ENCODE measurements at places on chromosomes 12 and 14.

GRCh38 chr12:56257071-56257470 lies 1.1 kb downstream of the ANKRD52 start:
- DNase-seq: no peak

GRCh38 chr12:101775816-101776215 lies 36.6 kb upstream of the SYCP3 start:
- no peak for DNase-seq

DNA sequence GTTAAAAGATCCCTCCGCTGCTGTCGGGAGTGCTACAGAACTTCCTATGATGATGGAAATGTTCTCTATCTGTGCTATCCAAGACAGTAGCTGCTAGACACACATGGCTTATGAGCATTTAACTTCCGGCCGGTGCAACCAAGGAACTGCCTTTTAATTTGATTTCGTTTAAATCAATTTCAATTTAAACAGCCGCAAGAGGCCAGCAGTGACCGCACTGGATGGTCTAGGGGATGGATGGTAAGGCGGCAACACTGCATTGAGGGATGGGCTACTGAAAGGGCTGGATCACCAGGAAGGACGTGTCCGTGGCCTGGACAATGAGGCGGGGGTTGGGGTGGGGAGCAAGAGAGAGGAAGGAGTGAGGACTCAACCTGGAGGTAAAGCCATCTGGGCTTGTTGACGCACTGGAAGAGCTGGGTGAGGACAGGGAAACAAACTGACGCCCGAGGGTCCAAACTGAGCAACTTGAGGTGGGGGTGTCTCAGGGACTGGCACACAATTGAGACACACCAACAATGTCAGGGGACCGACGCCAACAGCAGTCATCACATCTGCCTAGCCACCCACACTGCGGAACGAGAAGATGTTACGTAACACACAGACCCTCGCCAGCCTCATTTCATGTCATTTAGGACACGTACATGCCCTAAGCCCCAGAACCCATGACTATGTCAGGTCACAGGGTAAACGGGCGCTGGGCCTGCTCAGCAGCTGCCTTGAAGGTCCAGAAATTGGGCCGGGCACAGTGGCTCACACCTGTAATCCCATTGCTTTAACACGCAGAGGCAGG lies 57.6 kb downstream of the SCARB1 start:
- DNase-seq: no peak

DNA sequence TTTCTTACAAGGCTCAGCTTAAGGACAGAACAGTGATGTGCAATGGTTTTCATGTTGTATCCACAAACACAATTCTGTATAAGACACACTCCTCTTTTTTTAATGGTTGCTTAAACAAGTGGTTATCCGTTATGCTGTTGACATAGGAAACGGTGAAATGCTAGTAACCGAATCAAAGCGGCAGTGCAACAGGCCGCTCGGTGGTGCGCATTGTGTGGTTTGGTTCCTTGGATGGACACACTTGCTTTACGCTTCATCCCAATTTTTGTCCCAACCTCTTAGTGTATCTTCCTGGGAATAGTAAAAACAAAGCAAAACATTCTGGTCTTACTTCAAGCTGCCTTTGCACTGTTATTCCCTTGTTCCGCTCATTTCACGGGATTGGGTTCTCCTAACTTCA lies 650 bp upstream of the PTGER2 start:
- peak; percentile 29 for DNase-seq

- DNase-seq: no peak
Observed at GRCh38 chr12:57006809-57007475, 596 bp upstream of the ZBTB39 start.

- peak; percentile 51 for DNase-seq
Observed at GRCh38 chr14:69090187-69090789, 62.6 kb downstream of the DCAF5 start.

GRCh38 chr14:86464341-86464740 lies 934.4 kb downstream of the FLRT2 start:
- DNase-seq: no peak

DNA sequence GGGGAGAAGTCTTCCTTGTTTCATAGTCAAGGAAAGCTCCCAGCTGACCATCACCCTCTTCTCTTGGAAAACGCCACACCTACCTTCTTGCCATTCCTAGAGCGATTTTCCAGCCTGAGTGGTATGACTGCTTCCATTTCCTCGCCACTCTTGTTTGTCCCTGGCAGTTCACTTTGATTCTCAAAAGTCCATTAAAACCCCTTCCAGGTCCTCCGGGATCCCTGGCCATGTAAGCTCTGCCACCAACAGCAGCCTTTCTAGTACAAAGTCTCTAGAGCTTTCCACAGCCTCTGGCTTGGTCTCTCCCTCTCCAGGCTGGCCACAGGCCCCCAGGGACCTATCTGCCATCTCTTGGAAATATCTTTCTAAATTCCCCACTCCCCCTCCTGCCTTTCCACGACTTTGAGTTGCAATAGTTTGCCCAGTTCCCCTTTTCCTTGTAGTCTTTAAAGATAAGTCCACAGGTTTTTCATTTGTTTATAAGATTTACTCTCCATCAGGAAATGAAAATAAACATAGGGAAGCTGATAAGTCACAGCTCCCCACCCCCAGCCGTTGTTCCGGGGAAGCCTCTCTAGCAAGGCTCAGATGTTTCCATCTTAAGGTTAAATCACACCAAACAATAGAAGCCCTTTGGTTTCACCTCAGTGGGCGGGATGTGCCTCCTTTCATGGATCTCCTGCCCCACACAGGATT lies 42.9 kb upstream of the SINHCAF start:
- DNase-seq: no peak

DNA sequence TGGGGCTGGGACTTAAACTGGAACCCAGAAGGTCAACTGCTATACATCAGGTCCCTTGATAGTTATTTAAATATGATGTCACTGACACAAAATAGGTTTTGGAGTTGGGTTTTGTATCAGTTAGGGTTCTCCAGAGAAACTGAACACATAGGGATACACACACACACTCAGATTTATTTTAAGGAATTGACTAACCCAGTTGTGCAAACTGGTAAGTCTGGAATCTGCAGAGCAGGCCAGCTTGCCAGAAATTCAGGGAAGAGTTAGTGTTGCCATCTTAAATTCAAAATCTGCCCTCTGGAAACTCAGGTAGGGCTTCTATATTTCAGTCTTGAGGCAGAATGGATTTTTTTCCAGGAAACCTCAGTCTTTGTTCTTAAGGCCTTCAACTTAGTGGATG lies 36.9 kb downstream of the MAPK1IP1L start:
- no peak for DNase-seq

DNA sequence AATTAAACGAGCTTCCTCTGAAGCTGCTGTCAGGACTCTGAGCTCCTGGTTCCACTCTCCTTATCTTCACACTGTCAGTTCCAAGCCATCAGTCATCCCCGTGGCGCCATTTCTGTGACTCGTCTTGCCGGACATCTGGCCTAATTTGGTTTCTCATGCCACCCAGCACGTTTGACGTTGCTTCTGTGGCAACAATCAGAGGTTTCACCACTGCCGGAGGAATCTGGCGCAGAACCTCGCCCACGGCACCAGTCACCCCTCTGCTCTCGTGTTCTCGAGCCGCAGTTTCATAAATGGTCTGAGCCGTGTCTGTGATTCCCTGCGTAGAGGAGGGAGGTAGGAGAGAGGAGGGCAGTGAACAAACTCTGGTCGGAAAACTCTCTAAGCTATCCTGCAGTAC lies 29.7 kb downstream of the BDKRB1 start:
- no peak for DNase-seq

- no peak for DNase-seq
Observed at GRCh38 chr12:132456944-132457495, 32.9 kb upstream of the FBRSL1 start.

GRCh38 chr12:111298582-111299436 lies 70.1 kb downstream of the PHETA1 start:
- peak; percentile 66 for DNase-seq

DNA sequence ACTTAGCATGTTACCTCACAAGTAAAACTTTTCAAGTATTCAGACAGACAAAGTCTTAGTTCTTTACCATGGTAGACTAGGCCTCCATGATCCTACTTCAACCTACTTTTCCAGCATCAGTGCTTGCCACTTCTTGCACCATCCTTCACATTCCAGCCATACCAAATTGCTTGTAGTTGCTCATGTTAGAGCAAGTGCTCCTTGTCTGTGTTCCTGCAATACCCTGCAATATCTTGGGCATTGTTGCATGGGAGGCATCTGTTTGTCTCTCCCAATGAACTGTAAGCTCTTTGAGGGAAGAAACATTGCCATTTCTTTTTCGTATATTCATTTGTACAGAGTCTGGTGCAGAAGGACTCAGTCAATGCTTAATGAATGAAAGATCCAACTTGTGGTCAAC lies 78.0 kb downstream of the SRGAP1 start:
- DNase-seq: no peak

- no peak for DNase-seq
Observed at GRCh38 chr12:107130830-107131611, 37.7 kb upstream of the CRY1 start.

DNA sequence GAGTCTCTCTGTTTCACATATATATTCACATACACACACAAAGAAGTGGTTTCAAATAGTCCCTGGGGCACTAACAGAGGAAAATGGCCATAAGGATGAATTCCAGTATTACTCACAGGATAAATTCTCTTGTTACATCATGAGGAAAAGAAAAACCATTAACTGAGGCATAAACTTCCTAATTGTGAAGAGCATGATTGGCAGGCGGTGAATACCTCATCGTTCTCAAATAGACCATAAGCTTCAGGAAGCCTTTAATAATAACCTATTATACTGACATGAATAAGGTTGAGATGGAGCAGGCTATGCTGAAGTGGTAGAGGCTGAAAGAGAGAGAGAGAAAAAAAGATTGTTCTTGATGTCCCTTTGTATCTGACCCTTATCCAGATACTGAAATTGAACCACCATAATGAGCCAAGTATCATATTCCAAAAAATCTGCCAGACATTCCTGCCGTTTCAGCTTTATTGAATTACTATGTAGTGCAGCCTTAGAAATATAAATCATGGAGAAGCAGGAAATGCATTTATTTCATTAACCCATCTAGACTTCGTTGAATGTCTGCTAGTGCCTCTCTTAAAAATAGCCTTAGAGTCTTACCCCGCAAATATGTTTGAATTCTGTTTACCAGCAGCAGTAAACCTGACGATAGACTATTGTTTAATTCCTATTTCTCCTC lies 86.8 kb downstream of the NUAK1 start:
- DNase-seq: no peak

DNA sequence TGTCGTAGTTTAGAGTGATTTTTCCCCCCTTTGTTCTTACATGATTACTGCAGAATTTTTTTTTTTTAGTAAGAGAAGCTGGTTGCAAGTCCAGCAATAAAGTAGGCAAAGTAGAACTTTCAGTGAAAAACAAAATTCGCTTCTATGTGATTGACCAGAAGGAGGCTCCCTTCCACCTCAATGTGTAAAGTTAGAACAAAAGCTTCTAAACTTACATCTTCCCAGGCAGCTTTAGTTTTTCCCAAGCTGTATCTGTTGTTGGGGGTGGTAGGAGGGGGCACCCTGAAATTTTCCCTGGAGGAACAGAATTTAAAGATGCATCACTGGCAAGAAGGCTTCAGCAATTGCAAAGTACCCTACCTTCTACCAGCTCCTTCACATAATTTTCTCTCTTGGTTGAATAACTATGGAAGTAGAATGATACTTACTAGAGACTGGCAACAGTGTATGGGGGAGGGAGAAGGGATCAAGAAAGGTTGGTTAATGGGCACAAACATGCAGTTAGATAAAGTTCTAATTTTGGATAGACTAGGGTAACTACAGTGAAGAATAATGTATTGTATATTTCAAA lies 87.3 kb upstream of the E2F7 start:
- no peak for DNase-seq

DNA sequence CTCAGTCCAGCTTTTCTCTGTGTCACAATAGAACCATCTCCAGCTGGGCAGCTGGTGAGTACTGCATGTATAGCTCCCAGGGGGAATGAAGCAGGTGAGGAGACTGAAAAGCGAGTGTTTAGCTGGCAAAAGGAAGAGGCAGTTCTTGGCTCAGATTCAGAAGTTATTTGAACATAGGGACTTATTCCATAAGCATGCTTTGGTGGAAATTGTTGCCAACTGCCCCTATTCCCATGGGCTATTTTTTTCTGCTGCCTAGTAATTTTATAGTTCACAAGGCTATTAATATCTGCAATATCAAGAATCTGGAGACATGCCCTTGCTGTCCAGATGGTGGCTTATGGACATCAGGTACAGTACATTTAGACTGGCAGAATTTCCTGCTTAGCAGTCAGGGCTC lies 1112.7 kb downstream of the LRFN5 start:
- DNase-seq: no peak

DNA sequence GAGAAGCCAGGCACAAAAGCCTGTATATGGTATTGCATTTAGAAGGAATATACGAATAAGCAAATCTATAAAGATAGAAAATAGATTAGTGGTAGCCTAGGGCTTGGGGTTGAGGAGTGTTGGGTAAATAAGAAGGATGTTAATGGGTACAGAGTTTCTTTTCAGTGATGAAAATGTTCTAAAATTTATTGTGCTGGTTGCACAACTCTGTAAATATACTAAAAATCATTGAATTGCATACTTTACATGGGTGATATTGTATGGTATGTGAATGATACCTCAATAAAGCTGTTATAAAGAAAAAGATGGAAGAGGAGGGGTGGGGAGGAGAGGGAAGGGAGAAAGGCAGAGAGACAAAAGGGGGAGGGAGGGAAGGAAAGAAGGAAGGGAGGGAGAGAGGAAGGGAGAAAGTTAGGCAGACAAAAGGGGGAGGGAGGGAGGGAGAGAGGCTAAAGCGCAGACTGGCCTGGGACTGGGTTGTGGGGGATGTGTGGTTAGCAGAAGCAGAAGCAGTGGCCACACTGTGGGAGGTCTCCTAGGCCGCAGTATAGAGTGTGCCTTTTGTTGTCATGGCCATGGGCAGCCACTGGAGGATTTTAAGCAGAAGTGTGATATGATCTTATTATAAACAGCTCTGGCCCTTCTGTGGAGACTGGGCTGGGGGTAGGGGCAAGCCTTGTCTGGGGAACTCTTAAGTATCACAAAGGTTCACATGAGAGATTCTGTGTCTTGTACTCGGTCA lies 73.6 kb upstream of the ELK3 start:
- DNase-seq: no peak

GRCh38 chr12:118645219-118645618 lies 268.9 kb downstream of the SUDS3 start:
- DNase-seq: peak; percentile 44

GRCh38 chr14:104881369-104881979 lies 16.4 kb downstream of the CEP170B start:
- DNase-seq: no peak

Data from activated CD8-positive, alpha-beta T cell treated with anti-CD3 and anti-CD28 coated beads, Interleukin-2, amount 10 ng/mL, durations not matched to agents 7 days and 5 days (primary cell).